Natural killer cell (primary cell): ENCODE measurements at places on chromosomes 2 and 18.

GRCh38 chr2:230823264-230823964 lies 41.3 kb upstream of the ITM2C start:
- DNase-seq = no peak

- DNase-seq = no peak
These were observed 92.1 kb downstream of the AOX1 start for GRCh38 chr2:200677721-200678532.

DNA sequence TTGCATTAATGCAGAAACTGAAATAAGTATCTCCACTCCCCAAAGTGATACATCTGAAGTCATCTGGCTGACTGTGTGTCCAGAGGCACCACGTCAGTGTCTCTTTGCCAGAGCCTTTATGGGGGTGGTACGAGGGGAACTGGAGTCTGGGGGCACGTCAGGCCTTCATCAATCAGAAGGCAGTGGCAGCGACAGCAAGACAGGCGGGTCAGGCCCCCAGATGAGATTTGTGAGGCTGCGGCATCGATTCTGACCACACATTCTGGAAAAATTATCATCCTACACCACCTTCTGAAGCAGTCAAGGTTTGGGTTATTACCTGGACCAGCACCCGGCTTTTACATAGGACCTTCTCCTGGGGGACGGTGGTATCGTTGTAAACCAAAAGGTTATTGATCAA lies 223.6 kb downstream of the GBX2 start:
- no peak for DNase-seq

GRCh38 chr2:64226611-64227010 lies 82.4 kb upstream of the PELI1 start:
- DNase-seq = no peak

- no peak for DNase-seq
These were observed 29.7 kb downstream of the NAB1 start for GRCh38 chr2:190678444-190679162.

- no peak for DNase-seq
These were observed 8.9 kb downstream of the GDF7 start for GRCh38 chr2:20675701-20676352.

DNA sequence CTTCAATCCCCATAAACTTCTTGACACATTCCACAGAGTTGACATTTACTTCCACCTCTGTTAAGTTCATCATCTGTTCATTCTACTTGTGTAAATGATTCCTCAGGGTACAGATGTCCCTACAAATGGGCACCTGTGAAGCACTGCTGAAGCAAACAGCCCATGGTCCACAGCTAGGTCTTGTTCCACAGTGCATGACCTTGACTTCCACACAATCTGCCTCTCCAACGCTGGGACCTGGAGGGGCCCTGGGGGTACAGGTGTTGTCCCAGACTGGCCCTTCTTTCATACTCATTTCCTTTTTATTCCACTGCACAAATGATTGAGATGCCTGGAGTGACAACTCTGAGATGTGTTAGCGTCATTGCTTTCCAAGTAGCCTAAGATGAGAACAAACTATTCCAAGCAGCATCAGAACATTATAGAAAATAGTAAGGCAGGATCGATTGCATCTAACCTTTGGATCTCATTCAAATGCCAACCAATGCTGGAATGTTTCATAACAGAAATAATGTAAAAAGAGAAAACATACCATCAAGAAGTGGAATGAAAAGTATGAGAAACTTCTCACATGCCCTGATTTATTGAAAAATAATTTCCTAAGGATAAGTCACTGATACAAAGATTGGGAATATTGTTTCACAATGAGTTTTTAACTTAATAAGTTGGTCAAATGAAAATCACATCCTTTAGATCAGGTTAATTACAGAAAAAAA lies 31.2 kb downstream of the PIEZO2 start:
- DNase-seq = no peak

DNA sequence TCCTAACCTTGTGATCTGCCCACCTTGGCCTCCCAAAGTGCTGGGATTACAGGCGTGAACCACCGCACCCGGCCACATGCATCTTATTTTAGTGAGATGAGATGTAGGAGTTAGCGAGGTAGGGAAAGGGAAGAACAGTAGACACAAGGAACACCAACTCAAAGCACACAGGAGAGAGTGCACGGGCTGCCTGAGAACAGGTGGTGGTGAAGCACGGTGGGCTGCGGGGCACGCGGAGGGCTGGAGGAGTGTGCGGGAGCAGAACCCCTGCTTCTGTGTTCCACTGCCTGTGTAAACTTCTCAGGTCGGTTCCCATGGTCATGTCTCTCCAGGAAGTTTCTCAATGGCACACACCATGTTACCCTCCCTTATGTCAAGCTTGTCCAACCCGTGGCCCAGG lies 38.7 kb downstream of the PROC start:
- DNase-seq = no peak

DNA sequence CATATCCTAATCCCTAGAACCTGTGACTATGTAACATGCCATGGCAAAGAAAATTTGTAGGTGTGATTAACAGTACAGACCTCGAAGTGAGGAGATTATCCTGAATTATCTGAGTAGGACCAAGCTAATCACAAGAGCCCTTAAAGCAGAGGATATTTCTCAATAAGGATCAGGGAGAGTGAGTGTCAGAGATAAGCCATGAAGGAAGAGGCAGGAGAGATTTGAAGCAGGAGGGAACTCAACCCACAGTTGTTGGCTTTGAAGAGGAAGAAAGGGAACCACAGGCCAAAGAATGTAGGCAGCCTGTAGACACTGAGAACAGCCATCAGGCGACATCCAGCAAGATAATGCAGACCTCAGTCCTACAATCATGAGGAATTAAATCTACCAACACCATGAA lies 229.3 kb downstream of the NBAS start:
- DNase-seq = no peak

DNA sequence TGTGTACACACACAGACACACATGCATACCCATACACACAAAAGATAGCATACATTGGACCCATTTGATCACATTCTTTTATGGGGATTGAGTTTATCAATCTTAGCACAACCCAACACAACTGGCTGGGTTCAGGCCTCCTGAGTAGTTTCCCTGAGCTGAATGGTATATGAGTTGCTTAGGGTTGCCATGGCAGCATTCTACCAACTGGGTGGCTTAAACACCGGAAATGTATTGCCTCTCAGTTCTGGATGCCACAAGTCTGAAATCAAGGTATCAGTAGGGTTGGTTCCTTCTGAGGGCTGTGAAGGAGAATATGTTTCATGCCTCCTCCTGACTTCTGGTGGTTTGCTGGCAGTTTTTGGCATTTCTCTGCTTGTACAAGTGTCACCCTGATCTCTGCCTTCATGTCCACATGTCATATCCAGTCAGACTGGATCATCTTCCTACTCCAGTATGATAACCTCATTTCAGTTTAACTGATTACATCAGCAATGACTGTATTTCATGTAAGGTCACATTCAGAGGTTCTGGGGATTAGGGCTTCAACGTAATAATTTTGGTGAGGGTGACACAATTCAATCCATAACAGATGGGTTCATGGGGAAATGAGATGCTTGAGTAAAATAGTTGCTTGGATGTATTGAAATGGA lies 212.7 kb downstream of the KCNE4 start:
- DNase-seq = no peak
